SW 1271 (cell line): ENCODE measurements at places on chromosomes 7 and 10.
A peak's percentile ranks its signal among the peaks of the same experiment; 100 is the strongest.

GRCh38 chr7:40300146-40300670 is 165.4 kb downstream of the SUGCT start:
- DNase-seq = no peak

DNA sequence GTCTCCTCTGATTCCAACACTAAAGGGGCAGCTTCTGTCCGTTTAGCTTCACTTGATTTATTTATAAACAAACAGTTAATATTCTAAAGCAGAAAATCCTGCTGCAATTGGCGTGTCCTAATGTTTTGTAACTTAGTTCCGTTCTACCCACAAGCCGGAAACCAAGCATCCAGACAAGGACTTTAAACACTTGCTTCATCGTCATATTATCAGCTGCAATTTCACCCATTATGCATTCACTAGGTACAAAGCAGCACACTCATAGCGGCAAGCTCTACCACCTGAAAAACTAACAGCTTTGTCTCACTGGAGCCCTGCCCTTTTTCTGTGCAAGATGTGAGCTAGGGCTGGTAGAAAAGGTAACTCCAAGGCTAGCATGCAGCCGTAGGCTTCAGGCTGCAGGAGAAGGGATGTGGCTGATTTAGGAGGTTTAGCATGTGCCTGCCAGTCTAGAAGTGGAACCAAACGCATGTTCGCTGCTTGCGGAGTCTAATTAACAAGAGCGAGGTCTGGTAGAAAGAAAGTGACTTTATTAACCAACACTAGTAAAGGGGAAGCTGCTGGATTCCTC is 43.7 kb upstream of the BPGM start:
- DNase-seq = no peak

DNA sequence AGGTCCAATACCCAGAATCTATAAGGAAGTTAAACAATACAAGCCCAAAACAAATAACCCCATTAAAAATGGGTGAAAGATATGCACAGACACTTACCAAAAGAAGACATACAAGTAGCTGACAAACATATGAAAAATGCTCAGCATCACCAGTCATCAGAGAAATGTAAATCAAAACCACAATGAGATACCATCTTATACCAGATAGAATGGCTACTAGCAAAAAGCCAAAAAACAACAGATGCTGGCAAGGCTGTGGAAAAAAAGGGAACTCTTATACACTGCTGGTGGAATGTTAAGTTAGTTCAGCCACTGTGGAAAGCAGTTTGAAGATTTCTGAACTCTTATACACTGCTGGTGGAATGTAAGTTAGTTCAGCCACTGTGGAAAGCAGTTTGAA is 331.1 kb downstream of the KIF20B start:
- no peak for DNase-seq

GRCh38 chr10:87880336-87880735 is 16.9 kb downstream of the PTEN start:
- no peak for DNase-seq

DNA sequence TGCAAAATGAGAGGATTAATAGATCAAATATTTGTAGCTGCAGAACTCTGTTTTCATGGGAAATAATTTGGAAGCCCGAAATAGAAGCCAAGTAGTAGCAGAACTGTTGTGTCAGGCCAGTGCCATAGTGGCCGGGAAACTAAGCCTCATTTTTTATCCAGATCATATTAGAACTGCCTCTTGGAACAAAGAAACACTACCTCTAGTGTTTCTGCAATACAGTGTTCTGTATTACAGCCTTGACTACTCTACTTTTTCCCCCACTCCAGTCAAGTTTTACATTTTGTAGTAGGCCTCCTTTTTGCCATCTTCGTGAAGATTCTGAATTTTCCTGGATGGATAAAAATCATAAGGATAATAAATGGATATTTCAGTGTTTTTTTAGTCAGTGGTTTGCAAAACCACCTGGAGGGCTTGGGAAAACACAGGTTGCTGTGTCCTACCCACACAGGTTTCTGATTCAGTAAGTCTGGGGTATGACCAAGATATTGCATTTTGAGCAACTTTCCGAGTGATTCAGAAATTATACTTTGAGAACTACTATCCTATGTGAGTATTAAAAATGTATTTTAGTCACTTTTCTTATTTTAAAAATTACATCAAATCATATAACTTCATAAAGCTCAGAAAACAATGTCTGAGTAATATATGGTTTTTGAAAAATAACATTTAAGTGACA is 326.2 kb upstream of the KAT6B start:
- DNase-seq = no peak

GRCh38 chr7:105567821-105568220 is 13.5 kb downstream of the EFCAB10 start:
- no peak for DNase-seq

DNA sequence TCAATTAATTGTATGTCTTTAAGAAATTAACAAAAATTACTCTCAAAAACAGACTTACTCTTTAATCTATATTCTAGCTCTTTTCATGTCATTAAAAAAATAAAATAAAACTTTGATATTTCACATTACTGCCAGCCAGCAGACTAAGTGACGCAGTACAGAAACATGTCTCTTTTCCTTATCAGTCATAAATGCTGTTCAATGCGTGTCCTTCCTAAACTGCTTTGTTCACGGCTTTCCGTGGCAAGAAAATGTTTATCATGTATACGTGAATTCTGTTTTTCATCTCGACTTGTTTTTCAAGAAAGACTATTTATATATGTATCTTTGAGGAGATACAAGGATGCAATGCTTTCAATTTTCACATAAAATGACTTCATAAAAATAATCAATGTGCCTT is 182.4 kb downstream of the DOCK4 start:
- DNase-seq = no peak

DNA sequence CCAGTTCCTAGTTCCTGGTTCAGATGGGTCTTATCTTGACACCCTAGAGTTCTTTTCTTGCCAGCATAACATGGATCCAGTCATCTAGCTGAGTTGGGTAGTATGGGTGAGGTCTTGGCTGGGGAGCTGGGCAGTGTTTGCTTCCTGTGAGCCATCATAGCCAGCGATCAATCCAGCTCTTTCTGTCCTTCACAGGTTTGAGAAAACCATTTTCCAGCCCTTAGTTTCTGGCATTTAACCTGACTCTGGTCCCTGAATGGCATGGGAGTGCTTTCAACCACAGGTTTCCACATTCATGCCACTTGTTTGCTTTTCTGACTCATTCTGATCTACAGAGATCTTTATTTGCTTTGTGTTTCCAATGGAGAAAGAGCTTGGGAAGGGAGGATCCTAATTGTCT is 8.6 kb downstream of the SLC13A1 start:
- DNase-seq = no peak

DNA sequence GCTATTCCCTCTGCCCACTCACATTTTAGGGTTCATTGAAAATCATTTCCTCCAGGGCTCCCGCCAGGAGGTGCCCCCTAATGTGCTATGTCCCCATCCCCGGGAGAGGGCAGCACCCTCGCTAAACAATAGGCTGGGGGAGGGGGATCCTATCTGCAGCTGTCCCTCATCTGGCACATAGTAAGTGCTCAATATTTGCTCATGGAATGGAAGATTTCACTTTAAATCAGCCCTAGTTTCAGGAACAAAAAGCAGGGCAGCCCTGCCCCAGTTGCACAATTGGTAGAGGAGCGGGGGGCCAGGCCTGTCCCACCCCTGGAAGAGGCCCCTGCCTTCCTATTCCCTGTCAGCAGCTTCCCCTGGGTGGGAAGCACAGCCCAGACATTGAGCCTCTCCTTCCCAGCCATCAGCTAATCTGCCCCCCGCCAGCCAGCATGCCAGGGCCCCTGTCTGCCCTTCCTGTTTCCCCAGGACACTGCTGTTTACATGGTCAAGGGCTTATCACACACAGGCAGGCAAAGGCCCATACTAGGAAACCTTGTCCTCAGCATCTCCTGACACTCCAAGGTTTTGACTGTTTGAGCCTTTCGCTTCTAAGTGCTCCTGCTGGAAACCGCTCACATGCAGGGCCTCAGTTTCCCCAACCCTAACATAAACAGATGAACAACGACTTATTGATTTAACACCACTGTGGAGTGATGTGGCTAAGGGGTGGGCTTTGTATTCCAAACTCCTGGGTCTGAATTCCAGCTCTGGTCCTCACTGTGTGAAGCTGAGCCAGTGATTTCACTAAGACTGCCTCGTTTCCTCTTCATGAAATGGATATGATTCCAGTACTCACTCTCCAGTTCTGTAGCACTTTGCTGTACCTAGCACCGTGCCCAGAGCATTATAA is 130.7 kb upstream of the ZMIZ1 start:
- no peak for DNase-seq

- no peak for DNase-seq
Observed at GRCh38 chr10:30127120-30127541, 67.7 kb upstream of the JCAD start.

DNA sequence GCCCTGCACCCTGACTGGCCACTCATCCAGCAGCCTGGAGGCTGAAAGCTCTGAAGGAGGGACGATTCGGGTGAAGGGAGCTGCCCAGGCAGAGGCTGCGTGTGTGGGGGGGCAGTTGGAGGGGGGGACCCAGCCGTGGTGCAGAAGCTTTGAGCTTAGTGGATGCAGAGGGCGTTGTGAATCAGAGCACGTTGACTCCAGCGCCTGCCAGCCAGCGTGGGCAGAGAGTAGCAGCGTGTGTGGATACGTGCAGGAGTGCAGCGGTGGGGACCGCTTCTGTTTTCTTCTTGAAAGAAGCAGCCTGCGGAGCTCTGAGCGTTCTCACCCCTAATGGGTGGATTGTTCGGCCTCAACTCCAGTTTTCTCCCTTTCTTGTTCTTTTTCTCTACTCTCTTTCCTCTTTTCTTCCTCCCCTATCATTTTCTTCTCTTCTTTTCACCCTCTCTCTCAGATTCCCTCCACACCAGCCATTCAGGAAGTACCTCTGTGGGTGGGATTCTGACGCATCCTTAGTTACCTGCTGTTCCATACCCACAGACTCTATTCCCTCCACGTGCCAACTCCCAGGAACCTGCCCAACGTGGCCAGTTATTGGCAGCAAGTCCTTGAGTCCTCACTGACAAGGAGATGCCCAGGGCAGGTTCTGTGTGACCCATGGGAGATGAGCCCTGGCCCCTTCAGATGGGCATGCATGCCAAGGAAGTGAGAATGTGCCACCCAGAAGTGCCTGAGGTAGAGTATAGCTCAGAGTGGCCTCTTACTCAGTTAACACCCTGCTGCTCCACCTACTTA is 47.4 kb downstream of the SORCS3 start:
- DNase-seq = no peak

DNA sequence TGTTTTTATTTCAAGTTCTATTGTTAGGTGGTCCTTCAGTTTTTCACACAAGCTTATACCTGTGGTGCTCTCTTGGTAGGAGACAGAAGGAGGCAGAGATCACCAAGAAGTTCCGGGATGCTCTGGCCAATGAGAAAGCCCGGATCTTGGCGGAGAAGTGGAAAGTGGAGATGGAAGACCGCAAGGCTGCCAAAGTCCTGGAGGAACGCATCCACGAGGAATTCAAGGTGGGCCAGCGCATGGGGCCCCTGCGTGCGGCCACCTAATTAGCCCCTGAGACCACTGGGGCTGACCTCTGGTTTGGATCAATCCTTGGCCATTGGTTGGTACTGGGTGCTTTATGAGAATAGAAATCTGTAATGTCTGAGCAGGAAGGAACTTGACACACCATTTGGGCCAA is 33.6 kb downstream of the SH2D4B start:
- no peak for DNase-seq

GRCh38 chr7:13188236-13188805 is 500.9 kb downstream of the ARL4A start:
- no peak for DNase-seq

DNA sequence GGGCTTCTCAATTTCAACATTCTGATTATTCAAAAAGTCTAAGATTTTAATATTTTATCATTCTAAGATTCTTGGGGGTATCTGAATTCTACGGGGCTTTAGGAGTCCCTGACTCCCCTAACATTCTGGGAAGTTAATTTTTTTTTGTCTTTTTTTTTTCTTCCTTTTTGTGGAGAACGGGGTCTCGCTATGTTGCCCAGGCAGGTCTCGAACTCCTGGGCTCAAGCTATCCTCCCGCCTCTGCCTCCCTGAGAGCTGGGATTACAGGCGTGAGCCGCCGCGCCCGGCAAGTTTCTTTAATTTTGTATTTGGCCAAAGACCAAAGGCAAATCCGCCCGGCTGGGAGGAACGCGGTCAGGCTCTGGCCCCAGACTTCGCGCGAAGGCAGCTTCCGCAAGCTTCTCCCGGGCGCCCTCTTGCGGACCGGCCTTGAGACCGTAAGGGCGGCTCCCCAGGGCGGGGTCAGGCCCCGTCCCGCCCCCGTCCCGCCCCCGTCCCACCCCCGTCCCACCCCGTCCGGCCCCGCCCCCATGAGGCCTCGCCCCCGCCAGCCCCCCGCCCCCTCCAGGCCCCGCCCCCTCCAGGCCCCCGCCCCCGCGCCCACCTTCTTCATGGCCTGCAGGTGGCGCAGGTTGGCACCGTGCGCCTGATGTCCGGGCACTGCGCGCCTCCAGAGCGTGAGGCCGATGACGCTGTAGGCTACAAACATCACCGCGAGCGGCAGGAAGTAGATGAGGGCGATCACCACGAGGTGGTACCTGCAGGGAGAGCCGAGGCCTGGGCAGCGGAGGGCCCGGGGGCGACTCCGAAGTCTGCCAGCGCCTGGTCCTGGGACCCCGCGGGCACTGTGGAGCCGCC is 8.2 kb downstream of the TACR2 start:
- DNase-seq = peak; percentile 80

DNA sequence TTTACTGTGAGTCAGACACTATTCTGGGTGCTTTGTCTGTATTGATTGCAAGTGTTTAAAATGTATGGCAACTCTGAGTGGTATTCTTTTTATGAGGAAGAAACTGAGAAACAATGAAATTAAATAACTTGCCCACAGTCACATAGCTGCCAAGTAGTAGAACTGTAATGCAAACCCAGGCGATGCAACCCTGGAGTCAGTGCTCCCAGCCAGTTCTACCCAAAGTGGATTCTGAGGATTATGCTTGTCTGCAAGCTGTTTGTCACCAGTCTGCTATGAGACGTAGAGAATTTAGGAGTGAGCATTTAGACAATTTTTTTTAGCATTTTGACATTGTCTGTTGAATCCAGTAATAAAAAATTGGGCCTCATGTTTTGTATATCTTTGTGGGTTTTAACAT is 306.0 kb upstream of the LRGUK start:
- DNase-seq = no peak

DNA sequence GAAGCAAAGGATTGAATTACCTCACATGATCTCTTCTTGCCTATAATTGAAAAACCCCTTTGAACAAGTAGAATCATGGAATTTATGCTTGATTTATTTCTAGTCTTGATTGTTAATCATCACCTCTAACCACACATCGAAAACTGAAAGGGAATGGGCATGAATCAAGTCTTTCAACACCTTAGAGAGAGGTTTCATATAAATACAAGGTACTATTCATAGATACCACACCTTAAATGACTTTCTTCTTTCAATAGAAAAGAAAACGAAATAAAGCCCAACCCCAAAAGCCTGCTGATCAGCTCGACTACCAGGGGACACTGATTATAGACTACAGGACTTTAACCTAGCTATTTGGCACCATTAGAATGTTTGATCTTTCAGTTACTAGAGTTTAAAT is 128.6 kb upstream of the PTPRZ1 start:
- no peak for DNase-seq
